A549 treated with DMSO at 1 μM for 4 hours (cell line): ENCODE measurements at places on chromosomes 4 and X. TPM values are rescaled to one million over a fixed set of nuclear protein-coding genes. Genes with fewer than 3 reads are reported as not detected.

Gene CT45A7
- not detected in 5 replicates for total RNA-seq

Gene AR
- 3.4 to 4.7 TPM (median 4.1 TPM) in 5 replicates for total RNA-seq

Gene XK
- 0.27 to 0.53 TPM (median 0.48 TPM) in 5 replicates for total RNA-seq

Gene PRPS1
- total RNA-seq = 100 to 115 TPM (median 105 TPM) in 5 replicates

Gene SH3BGRL
- 40.1 to 63.6 TPM (median 48.1 TPM) in 5 replicates for total RNA-seq

Gene GSTCD
- 5.6 to 8.3 TPM (median 7.2 TPM) in 5 replicates for total RNA-seq

Gene SLC2A9
- 0.23 to 0.84 TPM (median 0.36 TPM) in 5 replicates for total RNA-seq

Gene TMPRSS11A
- not detected in 5 replicates for total RNA-seq

Gene GAGE13
- not detected in 5 replicates for total RNA-seq

Gene ARSJ
- total RNA-seq = 4.8 to 6.3 TPM (median 5.5 TPM) in 5 replicates

Gene CENPVL2
- total RNA-seq = not detected in 5 replicates

Gene DSPP
- not detected in 5 replicates for total RNA-seq

Gene ADGRL3
- 0.02 to 0.32 TPM (median 0.03 TPM) in 5 replicates for total RNA-seq

Gene SH3D19
- total RNA-seq = 27.0 to 36.5 TPM (median 28.1 TPM) in 5 replicates

Gene MAP7D3
- total RNA-seq = 12.1 to 15.1 TPM (median 14.3 TPM) in 5 replicates

Gene CFAP47
- total RNA-seq = 0.02 TPM in 1 of 5 replicates, not detected in the others

Gene TMEM154
- total RNA-seq = 0.02 to 0.18 TPM (median 0.06 TPM) in 5 replicates

Gene STS
- total RNA-seq = 2.1 to 3.1 TPM (median 2.4 TPM) in 5 replicates

Gene CXorf49
- not detected in 5 replicates for total RNA-seq

Gene GAGE12C
- total RNA-seq = not detected in 5 replicates

Gene MYL5
- 7.6 to 12.9 TPM (median 10.1 TPM) in 5 replicates for total RNA-seq

Gene SH2D1A
- not detected in 5 replicates for total RNA-seq

Gene CWH43
- not detected in 5 replicates for total RNA-seq

Gene FAM47E
- 0.13 to 0.59 TPM (median 0.14 TPM) in 3 of 5 replicates, not detected in the others for total RNA-seq
